Brain microvascular endothelial cell (primary cell): ENCODE measurements at places on chromosomes 2 and 18.

- DNase-seq: no peak
These were observed 14.9 kb downstream of the COPS9 start for GRCh38 chr2:240121190-240121589.

GRCh38 chr2:127508631-127509034, 17.7 kb downstream of the IWS1 start:
- DNase-seq: peak; percentile 95

- no peak for DNase-seq
These were observed 20.1 kb downstream of the ANXA4 start for GRCh38 chr2:69762025-69762424.

- DNase-seq: no peak
These were observed 304.3 kb upstream of the MGAT5 start for GRCh38 chr2:133949595-133949994.

DNA sequence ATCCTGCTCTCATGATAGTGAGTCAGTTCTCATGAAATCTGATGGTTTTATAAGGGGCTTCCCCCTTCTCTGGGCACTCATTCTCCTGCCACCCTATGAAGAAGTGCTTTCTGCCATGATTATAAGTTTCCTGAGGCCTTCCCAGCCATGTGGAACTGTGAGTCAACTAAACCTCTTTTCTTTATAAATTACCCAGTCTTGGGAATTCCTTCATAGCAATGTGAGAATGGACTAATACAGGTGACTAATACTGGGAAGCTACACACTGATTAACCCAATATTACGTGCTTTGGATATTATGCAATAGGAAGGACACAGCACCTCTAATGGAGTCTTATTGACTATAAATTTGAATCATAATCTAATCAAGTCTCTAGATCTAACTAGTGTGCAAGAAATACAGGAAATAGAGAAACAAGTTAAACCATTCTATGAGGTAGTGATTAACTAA, 107.2 kb upstream of the ETAA1 start:
- DNase-seq: peak; percentile 50

GRCh38 chr2:64582774-64583340, 58.7 kb downstream of the AFTPH start:
- no peak for DNase-seq

- DNase-seq: no peak
These were observed 58.2 kb downstream of the GLI2 start for GRCh38 chr2:120793682-120794403.

DNA sequence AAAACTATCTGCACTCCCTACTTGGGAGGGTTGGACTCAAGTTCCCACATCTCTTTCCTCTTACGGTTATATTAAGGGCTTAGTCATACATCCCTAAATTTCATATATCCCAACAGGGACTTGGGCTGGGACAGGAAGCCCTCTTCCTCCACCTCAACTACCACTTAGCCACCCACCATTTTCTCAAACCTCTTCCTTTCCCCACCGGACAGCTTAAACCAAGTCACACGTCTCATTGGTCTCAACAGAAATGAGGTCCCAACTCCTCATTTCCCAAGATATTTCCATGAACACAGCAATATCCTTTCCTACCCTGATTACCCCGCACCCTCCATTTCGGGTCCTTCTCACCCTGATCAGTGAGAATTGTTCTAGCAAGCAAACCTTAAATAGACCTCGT, 736 bp downstream of the ZSCAN30 start:
- DNase-seq: no peak

DNA sequence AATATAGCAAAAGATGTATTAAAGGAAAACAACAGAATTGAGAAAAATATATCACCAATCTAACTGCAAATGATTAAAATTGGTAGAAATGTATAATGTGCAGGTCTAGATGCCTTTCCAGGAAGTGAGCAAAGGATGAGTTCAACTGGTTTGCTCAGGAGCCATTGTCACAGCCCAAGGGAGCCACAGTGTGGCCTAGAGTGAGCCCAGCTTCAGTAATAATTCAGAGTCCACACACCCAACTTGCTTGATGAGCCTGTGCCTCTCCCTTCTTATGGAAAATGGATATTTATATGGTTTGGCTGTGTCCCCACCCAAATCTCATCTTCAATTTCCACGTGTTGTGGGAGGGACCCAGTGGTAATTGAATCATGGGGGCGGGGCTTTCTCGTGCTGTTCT, 92.2 kb upstream of the ASAP2 start:
- DNase-seq: no peak

DNA sequence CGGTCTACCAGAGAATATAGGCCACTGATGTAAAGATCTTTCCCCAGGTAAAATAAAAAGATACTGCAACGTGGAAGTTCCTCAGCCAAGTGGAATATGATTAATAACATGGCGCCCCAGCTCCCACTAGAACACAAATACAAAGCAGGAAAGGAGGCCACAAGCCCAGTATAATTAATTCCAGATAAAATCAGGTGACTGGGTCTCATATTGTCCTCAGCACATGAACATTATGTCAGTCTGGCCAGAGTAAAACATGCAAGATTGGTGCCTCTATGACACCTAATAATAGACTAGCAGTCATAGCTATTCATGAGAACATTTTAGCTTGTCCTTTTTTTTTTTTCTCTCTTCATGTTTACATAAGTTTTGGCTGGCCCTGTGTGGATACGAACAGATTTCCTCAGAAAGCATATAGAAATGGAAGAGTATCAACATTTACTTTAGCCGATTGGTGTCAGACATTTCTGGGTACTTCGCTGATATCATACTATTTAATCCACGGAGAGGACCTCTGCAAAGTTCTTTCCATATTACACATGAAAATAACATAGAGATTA, 523.8 kb upstream of the SETBP1 start:
- no peak for DNase-seq

DNA sequence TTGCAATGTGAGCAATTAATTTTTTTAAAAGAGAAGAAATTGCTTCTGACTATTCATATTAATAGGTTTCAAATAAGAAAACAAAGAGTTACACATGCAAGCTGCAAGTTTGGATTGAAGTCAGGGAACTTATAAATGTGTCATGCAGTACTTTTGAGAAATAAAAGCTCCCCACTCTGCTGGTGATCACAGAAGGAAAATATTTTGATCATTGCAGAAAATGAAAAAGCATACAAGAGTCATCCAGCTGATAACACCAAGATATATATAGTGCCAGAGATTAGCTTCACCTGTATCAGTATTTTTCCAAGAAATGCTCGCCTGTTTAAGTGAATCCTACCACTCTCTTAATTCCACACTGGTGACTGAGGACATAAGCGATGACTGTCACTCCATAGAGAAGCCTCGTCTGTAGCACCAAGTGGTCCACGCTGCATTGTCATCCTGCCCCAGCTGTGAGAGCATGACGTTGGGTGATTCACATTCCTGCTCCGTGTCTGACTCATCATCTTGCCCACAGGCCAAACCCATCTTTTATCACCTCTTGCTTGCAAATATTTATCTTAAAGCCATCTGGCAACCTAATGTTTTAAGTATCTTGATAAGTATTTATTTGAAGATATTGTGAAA, 178.0 kb downstream of the ASXL3 start:
- DNase-seq: peak; percentile 95

DNA sequence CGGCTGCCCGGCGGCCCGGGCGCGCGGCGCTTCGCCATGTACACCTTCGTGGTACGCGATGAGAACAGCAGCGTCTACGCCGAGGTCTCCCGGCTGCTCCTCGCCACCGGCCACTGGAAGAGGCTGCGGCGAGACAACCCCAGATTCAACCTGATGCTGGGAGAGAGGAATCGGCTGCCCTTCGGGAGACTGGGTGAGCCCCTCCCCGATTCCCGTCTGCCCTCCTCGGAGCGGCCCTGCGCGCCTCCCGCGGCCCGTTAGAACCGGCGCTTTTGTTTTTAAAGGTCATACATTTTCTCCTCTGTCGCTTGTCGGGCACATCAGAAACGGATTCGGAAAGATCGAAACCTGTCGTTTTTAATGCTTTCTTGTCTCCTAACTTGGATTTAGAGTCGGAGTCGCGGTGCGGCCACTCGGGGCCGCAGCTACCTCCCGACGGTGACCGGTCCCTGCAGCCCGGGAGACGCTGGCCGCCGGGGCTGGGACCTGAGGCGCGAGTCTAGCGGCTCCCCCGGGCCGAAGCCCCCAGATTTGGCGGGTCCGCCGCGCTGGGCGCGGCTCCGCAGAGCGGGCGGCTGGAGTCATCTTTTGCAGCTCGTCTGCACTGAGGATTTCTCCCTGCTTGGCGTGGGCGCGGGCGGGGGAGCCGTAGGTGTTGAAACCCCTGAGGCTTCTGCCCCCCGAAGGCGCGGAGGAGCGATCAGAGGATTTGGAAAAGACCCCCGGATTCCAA, 519 bp downstream of the TTL start:
- DNase-seq: peak; percentile 24

GRCh38 chr2:51404226-51404625, 372.3 kb upstream of the NRXN1 start:
- no peak for DNase-seq

DNA sequence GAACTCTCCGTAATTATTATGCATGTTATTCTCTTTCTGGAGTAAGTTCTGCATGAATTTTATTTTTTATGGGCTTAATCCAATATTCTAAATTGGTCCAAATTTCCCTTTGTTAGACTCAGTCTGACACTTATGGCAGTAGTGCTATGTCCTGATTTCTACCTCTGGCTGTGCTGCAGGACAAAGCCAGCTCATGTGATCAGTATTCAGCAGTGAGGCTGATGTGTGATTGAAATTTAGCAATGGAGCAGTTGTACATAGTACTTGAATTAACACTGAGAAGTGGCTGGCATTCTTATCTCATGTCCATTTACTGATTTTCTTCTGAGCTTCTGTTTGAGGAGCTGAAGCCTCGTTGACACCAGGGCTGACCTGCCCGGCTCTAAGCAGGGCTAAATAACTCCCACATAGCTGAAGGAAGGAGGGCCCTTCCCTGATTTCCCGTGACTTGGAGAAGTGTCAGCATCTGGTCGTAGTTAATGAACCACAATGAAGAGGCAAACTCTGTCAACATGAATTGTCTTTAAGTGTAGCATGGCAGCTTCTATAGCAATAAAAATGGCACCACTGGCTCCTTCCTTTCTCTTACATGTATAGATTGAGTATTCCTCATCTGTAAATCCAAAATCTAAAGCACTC, 159.0 kb upstream of the RASGRP3 start:
- no peak for DNase-seq

- DNase-seq: no peak
These were observed 82.5 kb upstream of the XIRP2 start for GRCh38 chr2:166805753-166806152.

- DNase-seq: no peak
These were observed 37.9 kb upstream of the C1GALT1C1L start for GRCh38 chr2:43714164-43714563.

- DNase-seq: no peak
These were observed 4.4 kb downstream of the DNMT3A start for GRCh38 chr2:25337276-25337675.

- DNase-seq: peak; percentile 45
These were observed 26.1 kb downstream of the SLC39A10 start for GRCh38 chr2:195683174-195683573.

DNA sequence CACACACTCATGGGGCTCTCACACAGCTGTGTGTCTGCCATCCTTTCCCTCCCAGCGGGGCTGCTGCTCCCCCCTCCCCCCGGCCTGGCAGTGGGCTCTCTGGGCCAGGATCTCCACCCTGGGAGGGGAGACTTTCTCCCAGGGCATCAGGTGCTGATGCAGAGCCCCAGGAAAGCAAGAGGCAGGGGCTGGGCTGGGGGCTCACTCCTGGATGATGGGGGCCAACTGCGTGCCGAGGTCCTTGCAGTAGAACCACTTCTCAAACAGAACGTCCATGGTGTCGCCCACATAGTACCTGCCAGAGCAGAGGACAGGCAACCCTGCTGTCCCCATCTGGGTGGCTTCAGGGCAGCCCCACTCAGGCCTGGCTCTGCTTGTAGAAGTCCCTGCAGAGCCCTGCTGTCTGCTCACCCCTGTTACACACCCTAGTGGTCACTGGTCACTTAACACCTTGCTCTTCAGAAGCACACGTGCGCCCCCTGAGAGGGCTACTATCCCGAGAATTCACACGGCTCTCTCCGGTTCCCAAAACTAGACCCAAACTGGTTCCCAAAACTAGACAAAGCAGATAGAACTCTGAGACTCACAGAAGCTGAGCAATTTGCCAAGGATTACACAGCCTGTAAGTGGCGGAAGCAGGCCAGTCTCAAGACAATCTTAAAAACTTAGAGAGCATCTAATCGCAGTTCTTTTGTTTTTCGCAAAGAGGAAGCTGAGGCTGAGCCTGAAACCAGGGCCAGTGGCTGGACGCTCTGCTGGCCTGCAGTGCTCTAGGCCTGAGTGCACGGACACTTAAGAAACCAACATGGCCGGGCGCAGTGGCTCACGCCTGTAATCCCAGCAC, 6.6 kb upstream of the OXER1 start:
- DNase-seq: peak; percentile 24

- DNase-seq: no peak
These were observed 24.1 kb upstream of the NFATC1 start for GRCh38 chr18:79371561-79372121.

DNA sequence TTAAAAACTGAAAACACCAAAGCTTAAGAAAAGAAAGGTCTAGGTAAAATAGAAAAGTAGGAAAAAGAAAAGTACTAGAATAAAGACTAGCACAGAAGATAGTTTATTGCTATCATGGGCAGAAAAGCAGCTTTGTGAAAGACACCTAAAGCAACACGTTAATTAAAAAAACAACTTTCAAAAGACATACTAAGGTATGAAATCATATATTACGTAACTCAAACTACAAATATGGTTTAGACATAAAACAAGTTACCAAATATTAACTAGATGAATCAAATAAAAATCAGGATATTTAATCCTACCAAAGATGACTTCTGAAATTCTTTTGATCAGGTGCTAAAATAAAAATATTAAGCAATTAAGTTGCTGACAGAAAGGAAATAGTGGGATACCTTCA, 30.3 kb downstream of the RTTN start:
- DNase-seq: no peak

DNA sequence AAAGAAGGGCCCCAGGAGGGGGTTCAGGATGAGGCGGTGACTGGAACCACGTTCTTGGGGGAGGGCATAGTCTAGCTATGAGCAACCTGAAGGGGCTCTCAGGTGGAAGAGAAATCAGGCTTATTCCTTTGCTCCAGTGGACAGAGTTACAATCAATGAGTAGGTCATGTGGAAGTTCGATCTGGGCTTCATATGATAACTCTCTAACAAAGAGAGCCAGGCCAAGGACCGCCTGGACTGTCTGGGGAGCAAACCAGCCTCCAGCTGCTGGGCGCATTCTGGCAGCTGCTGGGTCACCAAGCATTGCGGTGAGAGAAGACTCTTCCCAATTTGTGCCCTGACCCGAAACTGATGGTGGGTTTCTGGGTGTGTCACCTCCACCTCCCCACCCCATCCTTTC, 180.3 kb upstream of the SMAD2 start:
- no peak for DNase-seq

DNA sequence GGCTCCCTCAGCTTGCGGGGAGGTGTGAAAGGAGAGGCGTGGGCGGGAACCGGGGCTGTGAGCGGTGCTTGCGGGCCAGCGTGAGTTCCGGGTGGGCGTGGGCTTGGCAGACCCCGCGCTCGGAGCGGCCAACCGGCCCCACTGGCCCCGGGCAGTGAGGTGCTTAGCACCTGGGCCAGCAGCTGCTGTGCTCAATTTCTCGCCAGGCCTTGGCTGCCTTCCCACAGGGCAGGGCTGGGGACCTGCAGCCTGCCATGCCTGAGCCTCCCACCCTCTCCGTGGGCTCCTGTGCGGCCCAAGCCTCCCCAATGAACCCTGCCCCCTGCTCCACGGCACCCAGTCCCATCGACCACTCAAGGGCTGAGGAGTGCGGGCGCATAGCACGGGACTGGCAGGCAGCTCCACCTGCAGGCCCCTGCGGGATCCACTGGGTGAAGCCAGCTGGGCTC, 48.2 kb downstream of the RNF138 start:
- no peak for DNase-seq
